ENCODE measurements at places on chromosomes 1 and 21.

DNA sequence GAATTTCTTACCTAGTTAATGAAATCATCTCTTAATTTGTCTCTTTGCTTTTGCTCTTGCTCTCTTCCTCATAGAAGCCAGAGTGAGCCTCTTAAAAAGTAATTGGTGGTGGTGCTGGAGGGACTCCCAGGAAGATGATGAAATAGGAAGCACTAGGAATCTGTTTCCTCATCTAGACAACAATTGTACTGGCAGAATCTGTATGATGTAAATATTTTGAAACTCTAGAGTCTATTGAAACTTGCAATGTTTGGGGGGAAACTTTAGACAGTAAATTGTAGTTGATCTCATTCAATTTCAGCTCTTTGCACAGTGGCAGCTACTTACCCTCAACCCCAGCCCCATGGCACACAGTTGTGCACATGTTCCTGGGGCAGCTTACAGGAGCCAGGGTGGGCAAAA lies 10.6 kb downstream of the RGSL1 start:
- no peak for DNase-seq

GRCh38 chr1:30966690-30967369 lies 58.3 kb upstream of the SDC3 start:
- no peak for DNase-seq

- DNase-seq, result no peak
Observed at GRCh38 chr1:182600036-182600713, 4.0 kb downstream of the RGS16 start.

DNA sequence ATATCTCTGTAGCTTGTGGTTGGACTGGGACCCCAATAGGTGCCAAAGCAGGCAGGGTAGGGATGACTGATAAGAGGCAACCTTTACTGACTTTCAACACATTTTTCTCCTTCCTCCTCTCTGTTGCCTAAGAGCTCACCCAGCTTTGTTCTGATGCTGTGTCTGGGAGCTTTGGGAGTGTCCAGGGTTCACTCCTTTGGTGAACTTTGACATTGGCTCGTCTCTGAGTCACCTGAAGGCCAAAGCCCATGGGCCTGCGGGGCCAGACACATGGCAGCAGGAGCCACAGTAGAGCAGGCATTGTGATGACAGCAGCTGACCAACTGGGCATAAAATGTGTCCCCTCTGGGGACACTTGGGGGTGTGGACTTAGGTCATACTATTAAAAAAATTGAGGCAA lies 99.5 kb upstream of the ZNF644 start:
- no peak for DNase-seq

DNA sequence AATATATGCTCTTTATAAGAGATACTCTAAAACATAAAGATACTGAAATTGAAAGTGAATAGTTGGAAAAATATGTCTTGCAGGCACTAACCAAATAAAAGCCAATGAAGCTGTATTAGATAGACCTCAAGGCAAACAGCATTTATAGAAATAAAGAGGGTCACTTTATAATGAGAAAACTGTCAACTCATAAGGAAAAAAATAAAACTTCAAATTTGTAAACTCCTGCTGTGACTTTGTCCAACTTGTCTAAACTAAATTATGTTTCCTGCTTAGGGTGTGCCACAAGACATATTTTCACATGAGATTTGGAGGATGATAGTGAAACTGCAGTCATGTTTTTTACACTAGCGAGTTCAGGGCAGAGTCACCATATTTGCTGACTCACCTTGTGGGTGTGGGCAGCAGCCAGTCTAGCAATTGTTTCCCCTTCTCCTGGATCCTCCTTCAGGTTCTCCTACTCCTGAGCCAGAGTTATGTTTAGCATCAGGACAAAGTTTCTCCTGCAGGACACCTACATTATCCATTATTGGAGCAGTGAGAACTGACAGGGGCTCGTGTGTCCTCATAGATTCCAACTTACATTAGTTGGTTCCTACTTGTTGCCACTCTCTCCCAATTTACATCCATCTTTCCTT lies 43.8 kb downstream of the CD53 start:
- DNase-seq, result no peak

DNA sequence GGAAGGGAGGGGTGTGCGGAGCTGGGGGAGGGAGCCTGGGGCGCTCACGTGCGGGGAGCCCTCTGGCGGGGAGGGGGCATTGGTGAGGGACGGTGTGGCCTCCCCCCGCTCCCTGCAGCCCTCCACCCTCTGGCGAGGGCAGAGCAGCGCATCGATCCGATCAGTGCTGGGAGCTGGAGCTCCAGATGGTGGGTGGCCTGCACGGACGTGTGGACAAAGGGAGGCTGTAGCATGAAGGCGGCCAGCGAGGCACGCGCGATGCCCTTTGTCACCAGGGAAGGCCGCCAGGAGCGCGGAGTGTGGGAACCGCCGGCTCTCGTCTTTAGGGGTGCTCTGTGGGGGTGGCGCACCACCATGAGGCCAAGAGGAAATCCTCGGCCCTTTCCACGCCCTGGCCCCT lies 5.4 kb upstream of the HES5 start:
- DNase-seq, result no peak
